ENCODE measurements at places on chromosomes 5 and 9.

DNA sequence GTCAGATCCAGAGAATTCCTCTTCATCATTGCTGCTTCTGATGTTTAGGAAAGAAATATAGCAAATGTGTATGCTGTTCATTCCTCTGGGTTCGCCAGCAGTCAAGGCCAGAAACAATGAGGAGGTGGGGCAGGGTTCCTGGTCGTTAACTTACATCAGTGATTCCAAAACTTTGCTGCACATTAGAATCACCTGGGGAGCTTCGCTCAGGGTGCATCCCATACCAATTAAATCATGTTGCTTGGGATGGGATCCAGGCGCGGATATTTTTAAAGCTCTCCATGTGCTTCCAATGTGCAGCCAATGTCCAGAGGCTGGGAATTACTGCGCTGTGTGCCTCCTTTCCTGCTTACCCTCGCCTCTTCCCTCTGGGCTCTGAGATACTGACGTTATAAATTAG, 227.9 kb upstream of the KLF9 start:
- DNase-seq = no peak

DNA sequence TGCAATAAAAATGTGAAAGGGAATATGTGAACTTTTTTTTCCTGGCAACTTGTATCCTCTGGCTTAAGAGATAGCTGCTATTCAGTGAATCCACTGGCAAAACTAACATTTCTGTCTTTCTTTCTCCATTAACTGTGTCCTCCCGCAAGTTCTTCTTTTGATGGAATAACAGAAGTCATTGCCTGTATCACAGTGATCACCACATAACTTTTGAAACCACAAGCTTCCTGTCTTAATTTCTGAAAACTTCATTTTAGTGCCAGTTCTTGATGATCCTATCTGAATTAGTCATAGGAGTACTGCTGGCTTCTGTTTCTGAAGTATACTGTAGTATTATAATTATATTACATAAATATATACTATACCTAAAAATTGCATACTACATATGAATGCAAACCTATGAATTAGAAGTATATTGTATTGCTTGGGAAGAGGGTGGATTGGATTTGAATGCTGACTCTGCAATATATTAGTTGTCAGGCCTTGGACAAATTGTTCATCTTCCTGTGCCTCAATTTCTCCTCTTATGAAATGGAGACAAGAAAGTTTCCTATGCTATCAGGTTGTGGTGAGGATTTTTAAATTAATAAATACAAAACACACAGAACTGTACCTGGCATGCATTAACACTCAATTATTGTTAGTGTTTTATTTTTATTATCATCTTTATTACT, 441.6 kb downstream of the CETN3 start:
- peak; percentile 14 for DNase-seq

GRCh38 chr9:16551692-16552091, 318.8 kb downstream of the BNC2 start:
- no peak for DNase-seq

- peak; percentile 77 for DNase-seq
Measured at GRCh38 chr5:132414634-132415378, 45.3 kb downstream of the SLC22A5 start.

GRCh38 chr5:53908757-53909156, 348.3 kb downstream of the NDUFS4 start:
- no peak for DNase-seq

GRCh38 chr9:22413884-22414283, 32.7 kb upstream of the DMRTA1 start:
- DNase-seq = no peak

GRCh38 chr9:112078432-112078831, 96.7 kb downstream of the SUSD1 start:
- DNase-seq = no peak

GRCh38 chr5:68002836-68003235, 212.7 kb upstream of the PIK3R1 start:
- DNase-seq = no peak

DNA sequence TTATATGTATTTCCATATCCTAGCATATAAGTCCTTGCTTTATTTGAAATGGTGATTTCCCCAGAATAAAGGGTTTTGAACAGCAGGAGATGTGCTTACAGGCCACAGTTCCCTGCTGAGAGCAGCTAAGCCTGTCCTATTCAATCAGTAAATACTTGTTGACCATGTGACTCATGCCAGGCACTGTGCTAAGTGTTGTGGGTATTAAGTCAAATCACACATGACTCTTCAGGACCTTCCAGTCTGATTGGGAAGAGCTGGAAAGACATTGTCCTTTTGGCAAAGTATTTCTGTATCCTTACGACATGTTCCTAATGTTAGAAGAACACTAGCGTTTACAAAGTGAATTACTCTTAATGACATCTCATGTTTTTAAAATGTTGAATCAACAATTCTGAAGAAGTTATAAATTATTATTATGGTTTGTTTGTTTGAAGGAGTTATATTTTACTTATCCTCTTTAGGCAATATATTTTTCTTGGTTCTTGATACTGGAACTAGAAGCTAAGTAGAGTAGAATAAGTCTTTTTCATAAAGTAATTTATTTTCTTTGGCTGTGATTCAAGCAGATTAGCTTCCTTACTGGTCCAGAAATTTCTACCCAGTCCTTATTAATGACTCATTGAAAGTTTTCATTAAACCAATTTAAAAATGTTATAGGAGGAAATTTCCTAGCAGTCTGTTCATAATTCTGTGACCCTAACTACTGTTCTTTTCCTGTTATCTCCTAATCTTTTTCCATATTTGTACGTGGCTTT, 82.1 kb downstream of the GAPVD1 start:
- DNase-seq = peak; percentile 82

GRCh38 chr9:134842321-134842720, 38.3 kb upstream of the FCN2 start:
- no peak for DNase-seq

DNA sequence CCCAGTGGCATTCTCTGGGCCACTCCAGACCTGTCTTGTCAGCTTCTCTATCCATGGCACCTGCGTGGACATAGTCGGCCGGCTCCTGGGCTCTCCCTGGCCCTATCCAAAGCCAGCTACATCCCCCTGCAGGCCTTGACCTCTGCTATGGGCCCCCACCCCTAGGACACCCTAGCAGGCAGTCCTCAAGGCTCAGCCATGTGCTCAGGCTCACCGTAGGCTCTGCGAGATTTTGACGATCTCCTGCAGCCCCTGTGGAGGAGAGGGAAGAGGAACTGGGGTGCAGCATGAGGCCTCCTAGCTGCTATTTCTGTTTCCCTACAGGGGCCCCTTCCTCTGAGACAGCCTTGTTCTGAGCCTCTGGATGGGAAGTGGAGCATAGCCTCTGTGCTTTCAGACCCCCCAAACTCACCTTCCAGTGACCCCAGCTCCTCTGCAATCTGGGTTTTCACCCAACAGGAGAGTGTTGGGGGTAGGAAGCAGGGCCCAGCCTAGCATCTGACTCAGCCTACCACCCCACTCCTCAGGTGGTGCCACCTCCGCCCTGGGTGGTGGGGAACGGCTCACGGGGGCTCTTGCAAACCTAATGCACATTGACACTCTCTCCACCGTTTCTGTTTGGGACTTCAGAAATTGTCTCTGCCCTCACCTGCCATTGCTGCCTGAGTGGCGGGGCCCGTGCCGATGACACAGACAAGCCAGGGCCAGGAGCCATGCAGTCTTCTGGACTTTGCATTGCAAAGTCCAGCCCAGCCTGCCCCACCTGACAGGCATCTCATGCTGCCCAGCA, 36.7 kb downstream of the HRH2 start:
- DNase-seq = no peak

- peak; percentile 16 for DNase-seq
Measured at GRCh38 chr5:158212917-158213316, 354.0 kb upstream of the CLINT1 start.

GRCh38 chr9:89417832-89418473, 80.0 kb downstream of the SEMA4D start:
- DNase-seq = no peak

GRCh38 chr9:79663878-79664277, 92.1 kb downstream of the TLE4 start:
- DNase-seq = no peak

DNA sequence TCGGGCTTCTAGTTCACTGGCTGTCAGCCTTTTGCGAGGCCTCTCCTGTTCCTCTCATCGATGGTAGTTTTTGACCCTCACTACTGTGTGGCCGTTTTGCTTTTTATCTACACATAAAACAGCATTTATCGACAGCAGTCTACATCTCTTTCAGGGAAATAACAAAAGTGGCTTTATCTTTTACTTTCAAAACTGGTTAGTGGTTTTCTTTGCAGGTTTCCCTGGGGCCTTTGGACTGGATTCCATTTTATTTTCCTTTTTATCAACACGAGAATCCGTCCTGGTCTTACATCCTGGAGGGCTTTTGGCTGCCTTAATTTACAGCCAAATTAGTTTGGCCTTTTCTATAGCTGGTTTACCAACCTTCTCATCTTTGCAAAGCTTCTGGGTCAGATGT, 793 bp upstream of the PKD2L2 start:
- DNase-seq = no peak

DNA sequence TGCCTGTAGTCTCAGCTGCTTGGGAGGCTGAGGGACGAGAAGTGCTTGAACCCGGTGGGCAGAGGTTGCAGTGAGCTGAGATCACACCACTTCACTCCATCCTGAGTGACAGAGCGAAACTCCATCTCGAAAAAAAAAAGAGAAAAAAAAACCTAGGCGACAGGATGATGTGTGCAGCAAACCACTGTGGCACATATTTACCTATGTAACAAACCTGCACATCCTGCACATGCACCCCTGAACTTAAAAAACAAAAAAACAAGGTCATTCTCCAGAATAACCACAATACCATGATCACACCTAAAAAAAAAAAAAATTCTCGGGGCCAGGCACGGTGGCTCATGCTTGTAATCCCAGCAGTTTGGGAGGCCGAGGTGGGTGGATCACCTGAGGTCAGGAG, 7.5 kb upstream of the DOLPP1 start:
- no peak for DNase-seq

- DNase-seq = no peak
Measured at GRCh38 chr5:147629196-147629595, 119.3 kb upstream of the DPYSL3 start.

GRCh38 chr5:77308154-77308960, 97.9 kb downstream of the PDE8B start:
- no peak for DNase-seq

- no peak for DNase-seq
Measured at GRCh38 chr9:69344459-69344858, 19.4 kb downstream of the ENTREP1 start.

DNA sequence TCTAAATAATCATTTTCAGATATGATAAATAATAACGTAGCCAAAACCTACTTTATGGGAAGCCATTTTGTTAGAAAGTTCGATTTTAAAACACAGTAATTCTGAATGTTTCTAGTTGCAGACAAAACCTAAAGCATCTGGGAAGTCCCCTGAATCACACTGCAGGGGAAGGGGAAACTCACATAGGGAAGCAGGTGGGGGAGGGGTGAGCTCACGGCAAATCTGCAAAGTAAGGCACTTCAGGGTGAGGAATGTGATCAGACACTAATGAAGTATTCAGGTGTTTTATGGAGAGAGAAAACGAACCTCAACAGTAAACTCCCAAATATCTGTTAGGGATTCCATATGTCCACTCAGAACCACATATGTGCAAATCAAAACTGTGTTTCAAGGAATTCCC, 70.7 kb downstream of the EPB41L4A start:
- DNase-seq = no peak

GRCh38 chr9:83570359-83570758, 32.2 kb upstream of the FRMD3 start:
- DNase-seq = no peak

DNA sequence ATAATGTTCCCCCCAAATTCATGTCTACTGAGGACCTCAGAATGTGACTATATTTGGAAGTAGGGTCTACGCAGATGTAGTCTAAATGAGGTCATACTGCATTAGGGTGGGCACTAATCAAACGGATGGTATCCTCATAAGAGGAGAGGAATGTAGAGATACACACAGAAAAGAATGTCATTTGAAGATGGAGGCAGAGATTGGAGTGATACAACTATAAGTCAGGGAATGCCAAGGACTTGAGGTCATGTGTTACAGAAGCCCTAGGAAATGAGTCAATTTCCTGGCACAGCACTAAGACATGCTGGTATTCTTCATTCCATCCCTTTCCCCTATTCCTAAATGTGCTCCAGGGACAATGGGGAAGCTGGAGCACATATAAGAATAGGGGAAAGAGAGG, 758 bp upstream of the PDCD1LG2 start:
- DNase-seq = peak; percentile 100

DNA sequence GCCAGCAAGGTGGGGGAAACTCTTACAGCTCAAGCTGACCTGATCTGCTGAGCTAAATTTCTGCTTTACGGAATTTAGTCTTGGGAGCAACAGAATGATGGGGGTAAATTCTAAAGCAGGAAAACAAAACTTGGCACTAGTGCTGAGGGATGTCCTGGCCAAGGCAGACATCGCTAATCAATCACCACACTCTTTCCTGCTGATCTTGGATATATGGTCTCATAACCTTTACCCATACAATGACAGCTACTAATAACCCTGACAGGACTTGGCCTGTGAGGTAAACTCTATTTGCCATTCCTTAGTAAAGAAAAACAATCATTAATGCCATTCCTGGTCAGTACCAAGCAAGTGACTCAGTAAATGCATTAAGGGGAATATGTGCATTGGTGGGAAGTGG, 51.5 kb downstream of the PPARGC1B start:
- no peak for DNase-seq

DNA sequence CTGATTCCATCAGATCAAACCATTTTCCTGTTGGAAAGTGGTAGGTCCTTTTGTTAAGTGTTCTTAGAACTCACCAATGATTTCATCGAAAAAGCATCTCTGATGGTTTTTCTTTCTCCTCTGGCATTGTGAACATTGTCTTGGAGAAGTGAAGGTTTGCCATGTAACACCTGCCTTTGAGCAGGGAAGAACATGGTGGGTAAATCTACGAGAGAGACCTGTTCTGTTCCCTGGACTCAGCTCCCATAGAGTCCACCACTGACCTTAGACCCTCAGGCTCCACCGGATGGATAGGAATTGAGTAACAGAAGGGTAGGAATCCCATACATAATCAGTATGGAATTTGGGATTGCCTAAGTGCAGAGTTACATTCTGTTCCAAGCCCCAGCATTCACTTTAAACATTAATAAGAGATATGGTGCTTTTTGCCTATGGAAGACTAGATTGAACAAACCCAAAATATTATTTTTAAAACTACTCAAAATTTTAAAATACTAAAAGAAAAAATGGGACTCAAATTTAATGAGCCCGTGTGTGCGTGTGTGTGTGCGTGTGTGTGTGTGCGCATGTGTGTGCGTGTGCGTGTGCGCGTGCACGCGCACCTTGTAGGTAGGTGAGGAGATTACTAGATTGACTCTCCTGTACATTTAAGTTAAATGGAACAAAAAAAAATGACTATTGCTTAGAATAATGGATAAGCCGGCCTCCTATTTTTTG, 92.0 kb downstream of the C9orf152 start:
- DNase-seq = peak; percentile 90

GRCh38 chr9:112173489-112174221, 1.4 kb downstream of the SUSD1 start:
- DNase-seq = no peak

- no peak for DNase-seq
Measured at GRCh38 chr5:116402235-116402634, 172.4 kb downstream of the SEMA6A start.

- DNase-seq = no peak
Measured at GRCh38 chr9:99001892-99002291, 58.2 kb downstream of the COL15A1 start.

- peak; percentile 81 for DNase-seq
Measured at GRCh38 chr5:157476702-157477408, 16.8 kb downstream of the NIPAL4 start.
